ENCODE measurements at places on chromosomes 12 and 14.

GRCh38 chr14:80425686-80426085 is 214.4 kb upstream of the DIO2 start:
- DNase-seq, result no peak

- no peak for DNase-seq
These were observed 130.7 kb downstream of the NTF3 start for GRCh38 chr12:5562581-5562980.

- no peak for DNase-seq
These were observed 284.2 kb downstream of the TTC8 start for GRCh38 chr14:89108608-89109007.

DNA sequence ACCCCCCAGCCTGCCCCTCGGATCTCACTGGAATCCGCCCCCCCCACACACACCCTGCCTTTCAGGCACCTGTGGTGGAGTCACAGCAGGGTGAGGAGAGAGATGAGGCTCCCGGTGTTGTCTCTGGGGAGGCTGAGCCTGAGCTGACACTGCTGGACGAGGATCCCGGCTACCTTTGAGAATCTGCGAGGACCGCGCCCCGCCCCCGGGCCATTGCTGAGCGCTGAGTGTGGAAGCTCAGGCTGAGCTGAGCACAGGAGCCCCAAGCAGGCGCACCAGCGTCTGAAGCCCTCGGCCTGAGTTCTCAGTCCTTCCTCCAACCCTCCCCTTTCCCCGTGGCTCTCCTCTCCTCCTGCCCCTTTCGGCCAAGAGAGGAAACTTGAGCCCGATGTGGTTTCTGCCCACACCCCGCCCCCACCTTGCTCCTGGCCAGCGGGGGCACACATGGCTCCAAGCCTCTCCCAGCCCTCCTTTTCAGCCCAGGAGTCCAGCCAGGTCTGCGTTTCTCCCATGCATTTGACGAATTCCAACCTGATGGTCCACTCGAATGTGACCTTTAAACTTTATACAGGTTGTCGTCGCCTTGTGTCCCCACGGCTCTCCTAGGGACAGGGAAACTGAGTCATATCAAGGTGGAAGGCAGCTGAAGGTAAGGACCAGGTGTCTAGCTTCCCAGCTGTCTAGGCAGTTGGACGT is at the start of gene NFE2:
Gene NFE2 (minus strand): TSS at position 284 of the 696 bp plus-strand sequence. CDS start 5,767 bp downstream, outside the sequence.
- DNase-seq, result peak; percentile 88

DNA sequence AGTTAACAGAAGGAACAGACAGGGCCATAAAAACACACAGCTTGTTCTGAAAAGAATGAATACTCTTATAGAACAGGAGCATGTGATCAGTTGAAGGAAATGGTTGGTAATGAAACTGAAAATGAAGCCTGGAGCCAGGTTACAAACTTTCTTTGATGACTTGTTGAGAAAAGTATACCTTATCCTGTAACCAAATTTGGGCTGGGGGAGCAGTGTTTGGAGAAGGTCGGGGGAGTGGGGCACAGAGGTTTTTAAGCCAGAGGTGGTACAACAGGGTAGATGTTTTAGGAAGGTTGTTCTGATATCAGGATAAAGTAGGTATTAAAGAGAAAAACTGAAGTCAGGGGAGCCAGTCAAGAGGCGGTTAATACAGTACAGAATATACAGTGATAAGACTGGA is 8.2 kb downstream of the GOLT1B start:
- no peak for DNase-seq

DNA sequence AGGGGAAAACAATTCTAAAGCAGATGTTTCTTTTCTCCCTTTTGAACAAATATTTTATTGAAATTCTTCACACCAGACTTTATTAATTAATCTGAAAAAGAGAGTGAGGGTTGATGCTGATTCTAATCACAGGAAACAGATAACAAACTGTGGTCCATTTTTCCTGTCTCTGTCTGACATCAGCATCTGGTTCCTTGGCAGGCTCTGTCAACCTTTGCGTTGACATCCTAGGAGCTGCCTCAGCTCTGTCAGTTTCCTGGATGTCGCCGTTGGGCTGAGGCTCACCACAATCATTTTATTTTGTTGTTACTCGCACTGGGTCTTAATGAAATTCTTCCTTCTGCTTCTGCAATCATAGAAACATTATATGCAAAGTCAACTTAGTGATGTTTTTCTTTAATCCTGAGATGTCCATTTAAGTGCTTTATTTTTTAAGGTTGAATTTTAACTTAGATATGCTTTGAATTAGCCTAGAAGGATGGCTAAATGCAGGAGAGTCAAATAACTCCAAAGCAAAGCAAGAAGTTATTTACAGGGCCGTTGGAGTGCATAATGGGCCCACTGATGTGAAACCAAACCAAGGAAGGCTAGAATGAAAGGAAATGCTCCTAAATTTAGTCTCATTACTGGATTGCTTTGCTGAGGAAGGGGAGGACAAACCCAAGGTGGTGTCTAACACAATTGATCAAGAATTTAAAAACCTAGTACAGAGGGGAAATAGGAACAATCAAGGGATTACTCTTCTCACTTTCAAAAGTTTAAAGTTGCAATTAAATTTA is 542.4 kb downstream of the FLRT2 start:
- DNase-seq, result no peak

GRCh38 chr12:11765421-11765816 is 115.9 kb downstream of the ETV6 start:
- no peak for DNase-seq

- no peak for DNase-seq
These were observed 7.5 kb downstream of the NUBPL start for GRCh38 chr14:31568671-31569070.

DNA sequence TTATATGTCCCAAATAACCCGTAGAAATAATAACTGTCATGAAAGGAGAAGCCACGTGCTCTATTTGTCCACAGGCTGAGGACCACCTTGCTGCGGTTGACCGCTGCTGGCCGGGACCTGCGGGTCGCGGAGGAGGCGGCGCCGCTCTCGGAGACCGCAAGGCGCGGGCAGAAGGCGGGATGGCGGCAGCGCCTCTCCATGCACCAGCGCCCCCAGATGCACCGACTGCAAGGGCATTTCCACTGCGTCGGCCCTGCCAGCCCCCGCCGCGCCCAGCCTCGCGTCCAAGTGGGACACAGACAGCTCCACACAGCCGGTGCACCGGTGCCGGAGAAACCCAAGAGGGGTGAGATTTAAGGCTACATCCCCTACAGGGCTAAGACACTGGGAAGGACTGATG is 21.0 kb downstream of the RPGRIP1 start:
- DNase-seq, result no peak

DNA sequence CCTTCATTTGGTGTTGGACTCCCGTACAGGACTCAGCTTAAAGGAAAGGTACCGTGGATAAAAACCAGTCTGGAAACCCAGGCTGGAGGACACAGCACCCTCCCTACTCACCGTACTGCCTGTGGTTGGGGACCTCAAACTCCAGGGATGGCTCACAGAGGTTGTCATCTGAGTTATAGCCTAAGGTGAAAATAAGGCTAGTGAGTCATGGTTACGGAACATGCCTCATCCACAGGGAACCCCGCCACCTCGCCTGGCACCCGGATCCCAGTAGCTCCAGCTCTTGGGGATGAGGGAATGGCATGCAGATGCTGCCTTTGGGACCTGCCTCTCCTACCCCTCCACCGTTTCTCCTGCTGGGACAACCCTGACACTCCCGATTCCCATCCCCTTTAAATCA is 36.8 kb upstream of the GPR68 start:
- peak; percentile 47 for DNase-seq

DNA sequence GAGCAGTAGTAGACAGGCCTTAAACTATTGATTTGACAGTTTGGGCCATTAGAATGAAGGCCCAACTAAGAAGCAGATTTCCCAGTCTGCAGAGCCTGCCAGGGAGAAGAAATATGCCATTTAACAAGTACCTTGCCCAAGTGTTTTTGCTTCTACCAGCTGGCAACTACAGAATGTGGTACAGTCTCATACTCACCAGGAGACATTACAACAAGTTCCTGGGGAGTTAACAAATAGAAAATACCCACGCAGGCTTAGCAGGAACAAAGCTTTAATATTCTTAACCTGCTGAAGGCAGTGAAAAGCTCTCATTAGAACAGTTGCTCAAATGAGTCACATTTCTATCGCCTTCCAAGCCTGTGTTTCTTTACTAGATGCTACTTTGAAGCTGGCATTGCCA is 241.0 kb downstream of the TMEM117 start:
- no peak for DNase-seq

- DNase-seq, result no peak
These were observed 95.7 kb downstream of the PPP2R5C start for GRCh38 chr14:101857226-101857625.

DNA sequence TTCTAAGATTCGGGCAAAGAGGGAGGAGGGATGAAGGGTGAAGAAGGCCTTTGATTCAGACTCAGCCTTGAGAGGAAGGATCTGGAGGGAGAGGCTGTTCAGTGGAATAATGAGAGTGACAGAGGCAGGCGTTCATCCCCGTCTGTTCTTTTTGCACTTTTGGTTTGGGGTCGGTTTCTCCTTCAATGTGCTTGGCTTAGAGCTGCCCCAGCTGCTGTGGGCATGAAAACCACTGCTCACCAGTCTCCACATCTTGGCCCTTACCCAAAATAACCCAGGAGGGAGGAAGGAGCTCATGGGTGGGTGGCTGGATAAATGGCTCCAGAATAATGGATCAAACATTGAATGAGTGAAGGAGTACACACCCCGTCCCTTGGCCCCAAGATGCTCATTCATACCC is 261.7 kb upstream of the FKBP4 start:
- DNase-seq, result no peak

Measured in posterior vena cava (tissue), 2 donors.